NCI-H2081 treated with DMSO at 0.1 percent for 48 hours (cell line): ENCODE measurements at places on chromosomes 4 and X.

DNA sequence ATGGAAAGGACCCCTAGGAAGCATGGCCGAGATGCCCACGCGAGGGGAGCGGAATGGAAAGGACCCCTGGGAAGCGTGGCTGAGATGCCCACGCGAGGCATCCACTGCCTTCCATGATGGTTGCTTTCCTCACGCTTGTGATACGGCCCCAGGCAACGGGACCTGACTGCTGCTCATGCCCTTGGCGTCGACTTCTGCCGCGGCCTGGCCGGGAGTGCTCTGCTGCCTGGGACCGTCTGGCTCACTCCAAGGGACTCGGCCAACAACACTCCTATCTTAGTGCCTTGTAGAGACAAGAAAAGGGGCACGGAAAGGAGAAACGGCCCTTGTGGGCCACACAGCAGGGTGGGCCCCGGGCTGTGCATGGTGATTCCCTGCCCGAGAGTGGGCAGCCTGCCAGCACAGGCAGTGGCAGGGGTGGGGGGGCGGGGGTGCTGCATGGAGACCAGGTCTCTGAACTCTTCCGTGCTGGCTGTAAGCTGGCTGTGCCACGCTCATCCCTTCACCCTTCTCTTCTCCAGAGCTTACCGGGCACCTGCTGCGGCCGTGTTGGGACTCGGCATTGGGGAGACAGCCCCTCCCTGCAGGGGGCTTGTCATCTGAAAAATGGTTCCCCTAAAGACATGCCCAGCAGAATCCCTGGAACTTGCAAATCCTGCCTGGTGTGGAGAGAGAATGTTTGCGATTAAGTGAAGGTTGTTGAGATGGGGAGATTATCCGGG lies 38.6 kb upstream of the HMX1 start:
- no peak for DNase-seq

- no peak for DNase-seq
Measured at GRCh38 chr4:83701041-83701440, 165.1 kb downstream of the GPAT3 start.

GRCh38 chr4:148327683-148328082 lies 114.5 kb downstream of the NR3C2 start:
- no peak for DNase-seq

GRCh38 chr4:519885-520682 lies 21.1 kb downstream of the PIGG start:
- no peak for DNase-seq

DNA sequence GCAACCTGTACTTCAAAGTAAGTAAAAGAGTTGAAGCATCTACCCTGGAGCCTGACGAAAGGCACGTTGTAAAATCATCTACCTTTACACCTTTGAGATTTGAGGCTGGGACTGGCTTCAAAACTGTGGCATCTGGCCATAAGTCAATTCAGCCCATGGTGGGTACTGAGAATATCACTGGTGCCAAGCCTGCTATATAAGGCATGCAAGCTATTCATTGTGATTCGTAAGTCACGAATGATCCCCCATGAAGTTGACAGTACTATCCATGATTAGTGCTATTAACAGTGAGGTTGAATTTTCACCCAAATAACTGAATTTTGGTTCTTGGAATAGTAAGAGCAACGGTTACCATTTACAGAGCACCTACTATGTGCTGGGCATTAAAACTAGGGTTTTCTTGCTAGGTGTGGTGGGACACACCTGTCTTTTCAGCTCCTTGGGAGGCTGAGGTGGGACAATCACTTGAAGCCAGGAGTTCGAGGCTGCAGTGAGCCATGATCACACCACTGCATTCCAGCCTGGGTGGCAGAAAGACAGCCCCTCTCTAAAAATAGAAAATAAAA lies 39.8 kb downstream of the IRF2 start:
- DNase-seq, result no peak

DNA sequence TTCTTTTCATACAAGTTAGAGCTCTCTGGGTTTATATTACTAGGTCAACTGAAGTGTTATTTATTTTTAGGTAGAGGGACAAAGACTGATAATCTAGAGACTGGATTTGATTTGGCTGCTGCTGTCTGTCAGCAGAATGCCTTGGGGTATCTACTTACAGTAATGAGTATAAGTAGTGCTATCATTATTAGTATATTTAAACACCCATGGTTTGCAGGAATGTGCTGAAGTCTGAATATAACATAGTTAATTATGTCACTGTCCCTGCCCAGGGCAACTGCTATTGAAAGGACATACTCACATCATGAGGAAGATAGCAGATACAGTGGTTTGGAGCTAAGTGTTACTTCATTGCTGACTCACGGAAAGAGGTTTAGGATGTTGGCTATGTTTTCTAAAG lies 76.2 kb downstream of the PRRG1 start:
- no peak for DNase-seq
